ENCODE measurements at places on chromosomes 7 and 10.

DNA sequence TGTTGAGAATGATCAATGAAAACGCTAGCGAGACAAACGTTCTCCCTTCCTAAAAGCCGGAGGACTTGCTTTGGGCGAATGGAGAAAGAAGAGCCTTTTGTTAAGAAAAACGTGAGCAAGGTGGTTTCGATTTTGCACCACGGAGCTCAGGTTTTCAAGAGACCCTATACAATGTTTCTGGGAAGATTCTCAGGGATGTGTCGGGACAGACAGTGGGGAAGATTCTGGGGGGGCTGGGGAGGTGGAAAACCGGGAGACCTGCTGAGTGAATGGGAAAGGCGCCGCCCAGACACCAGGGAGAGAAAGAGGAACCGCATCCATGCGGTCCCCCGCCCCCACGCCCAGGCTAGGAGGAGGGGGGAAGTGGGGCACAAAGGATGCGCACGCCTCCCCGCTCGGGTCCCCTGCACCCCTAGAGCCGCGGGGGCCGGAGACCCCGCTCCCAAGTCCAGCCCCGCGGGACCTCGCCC, 745 bp downstream of the YWHAG start:
- peak overlapping the region; percentile 97 for H3K27ac ChIP-seq
- H3K27me3 ChIP-seq, result no peaks in the 10 kb centered on the region
- peaks cover 25% of the 10 kb centered on the region for H3K4me1 ChIP-seq
- peaks cover 10% of the 10 kb centered on the region for H3K36me3 ChIP-seq

GRCh38 chr10:3668276-3668965, 116.6 kb downstream of the KLF6 start:
- H3K4me1 ChIP-seq, result peaks cover 14% of the 10 kb centered on the region
- H3K36me3 ChIP-seq, result no peaks in the 10 kb centered on the region
- no peak for DNase-seq

GRCh38 chr10:113213035-113213434, 263.0 kb downstream of the TCF7L2 start:
- H3K36me3 ChIP-seq, result no peaks in the 10 kb centered on the region
- no peak overlapping the region for H3K4me3 ChIP-seq
- H3K4me1 ChIP-seq, result no peaks in the 10 kb centered on the region
- peaks cover 2% of the 10 kb centered on the region for H3K27me3 ChIP-seq

DNA sequence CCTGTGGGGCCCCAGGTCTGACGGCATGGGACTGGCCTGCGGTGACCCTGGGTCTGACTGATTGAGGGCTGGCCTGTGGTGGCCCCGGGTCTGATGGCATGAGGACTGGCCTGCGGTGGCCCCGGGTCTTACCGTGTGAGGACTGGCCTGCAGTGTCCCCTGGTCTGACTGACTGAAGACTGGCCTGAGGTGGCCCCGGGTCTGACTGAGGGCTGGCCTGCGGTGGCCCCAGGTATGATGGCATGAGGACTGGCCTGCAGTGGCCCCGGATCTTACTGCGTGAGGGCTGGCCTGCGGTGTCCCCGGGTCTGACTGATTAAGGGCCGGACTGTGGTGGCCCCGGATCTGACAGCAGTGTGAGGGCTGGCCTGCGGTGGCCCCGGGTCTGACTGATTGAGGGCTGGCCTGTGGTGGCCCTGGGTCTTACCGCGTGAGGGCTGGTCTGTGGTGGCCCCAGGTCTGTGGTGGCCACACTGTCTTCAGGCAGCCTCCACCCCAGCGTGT, 10.9 kb downstream of the JAKMIP3 start:
- no peak overlapping the region for H3K27ac ChIP-seq
- peaks cover 4% of the 10 kb centered on the region for H3K36me3 ChIP-seq
- no peaks in the 10 kb centered on the region for H3K4me1 ChIP-seq
- no peak overlapping the region for H3K4me3 ChIP-seq
- H3K27me3 ChIP-seq, result peaks cover 5% of the 10 kb centered on the region

DNA sequence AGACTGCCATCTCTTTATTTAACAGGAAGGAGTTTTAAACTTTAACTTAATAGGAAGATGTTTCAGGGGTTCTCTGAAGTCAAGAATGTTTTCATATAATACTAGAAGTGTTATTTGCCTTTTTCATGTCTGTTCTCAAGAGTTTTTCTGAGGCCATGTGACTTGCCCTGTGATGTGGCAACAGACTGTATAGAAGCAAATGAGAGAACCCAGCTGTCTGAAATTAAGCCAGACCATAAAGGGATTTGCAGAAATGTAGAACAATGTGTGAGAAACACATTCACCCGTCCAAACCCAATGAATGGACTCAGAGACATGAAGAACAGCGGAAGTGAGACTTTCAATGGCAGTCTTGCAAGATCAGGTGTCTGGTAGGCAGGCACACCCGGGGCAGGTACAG, 23.8 kb downstream of the MAPK8 start:
- H3K4me3 ChIP-seq, result no peak overlapping the region
- peaks cover 18% of the 10 kb centered on the region for H3K4me1 ChIP-seq
- no peak for DNase-seq
- H3K27me3 ChIP-seq, result no peaks in the 10 kb centered on the region
- peaks cover 36% of the 10 kb centered on the region for H3K36me3 ChIP-seq
- H3K27ac ChIP-seq, result no peak overlapping the region

GRCh38 chr7:121153995-121154394, 165.5 kb downstream of the CPED1 start:
- no peak for DNase-seq
- no peak overlapping the region for H3K27ac ChIP-seq
- no peaks in the 10 kb centered on the region for H3K27me3 ChIP-seq
- no peak overlapping the region for H3K4me3 ChIP-seq

- H3K4me1 ChIP-seq, result no peaks in the 10 kb centered on the region
- no peaks in the 10 kb centered on the region for H3K27me3 ChIP-seq
- no peak for DNase-seq
- H3K27ac ChIP-seq, result no peak overlapping the region
Measured at GRCh38 chr7:89028319-89028718, 232.8 kb upstream of the TEX47 start.

GRCh38 chr10:51654918-51655317, 44.5 kb downstream of the CSTF2T start:
- H3K36me3 ChIP-seq, result no peaks in the 10 kb centered on the region
- H3K27me3 ChIP-seq, result peaks cover 2% of the 10 kb centered on the region
- H3K4me3 ChIP-seq, result no peak overlapping the region
- no peaks in the 10 kb centered on the region for H3K4me1 ChIP-seq

DNA sequence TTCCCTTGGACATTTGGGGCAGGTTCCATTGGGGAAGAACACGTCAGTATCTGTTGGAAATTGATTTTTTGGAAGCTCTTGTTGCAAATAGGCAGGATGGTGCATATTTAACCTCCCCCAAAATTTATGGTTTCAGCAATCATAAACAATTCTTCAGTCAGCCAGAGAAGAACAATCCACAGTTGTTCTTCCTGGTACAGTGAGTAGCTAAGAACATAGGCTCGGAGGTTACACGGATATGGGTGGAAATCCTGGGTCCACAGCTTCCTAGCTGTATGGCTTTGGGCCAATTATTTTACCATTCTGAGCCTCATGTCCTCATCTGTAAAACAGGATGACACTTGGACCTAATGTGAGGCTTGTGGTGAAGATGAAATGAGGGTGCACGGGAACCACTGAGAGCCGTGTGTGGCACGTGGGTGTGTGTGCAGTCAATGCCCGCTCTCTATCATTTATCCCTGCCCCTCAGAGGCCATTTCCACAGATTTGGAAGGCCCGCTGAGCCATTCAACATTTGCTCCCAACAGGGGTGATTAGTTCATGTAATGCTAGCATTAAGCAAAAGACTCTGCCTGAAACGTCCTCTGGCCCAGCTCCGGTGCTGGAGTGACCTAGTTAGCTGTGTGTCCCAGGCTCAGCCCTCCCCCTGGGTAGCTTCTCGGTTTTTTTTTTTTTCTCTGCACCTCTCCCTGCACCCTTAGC, 9.7 kb downstream of the CAMK1D start:
- no peak overlapping the region for H3K4me3 ChIP-seq
- H3K36me3 ChIP-seq, result peaks cover 12% of the 10 kb centered on the region
- peaks cover 60% of the 10 kb centered on the region for H3K4me1 ChIP-seq

- no peaks in the 10 kb centered on the region for H3K36me3 ChIP-seq
- peaks cover 12% of the 10 kb centered on the region for H3K27me3 ChIP-seq
- H3K4me1 ChIP-seq, result no peaks in the 10 kb centered on the region
- no peak overlapping the region for H3K4me3 ChIP-seq
- DNase-seq, result no peak
Measured at GRCh38 chr10:132814469-132814856, 28.5 kb upstream of the NKX6-2 start.

- no peaks in the 10 kb centered on the region for H3K4me1 ChIP-seq
- peaks cover 8% of the 10 kb centered on the region for H3K27me3 ChIP-seq
- DNase-seq, result no peak
- no peaks in the 10 kb centered on the region for H3K36me3 ChIP-seq
- H3K4me3 ChIP-seq, result no peak overlapping the region
Measured at GRCh38 chr10:127962205-127962604, 55.3 kb downstream of the PTPRE start.

- H3K27me3 ChIP-seq, result no peaks in the 10 kb centered on the region
- no peak for DNase-seq
- no peak overlapping the region for H3K27ac ChIP-seq
- no peak overlapping the region for H3K4me3 ChIP-seq
- peaks cover 23% of the 10 kb centered on the region for H3K4me1 ChIP-seq
Measured at GRCh38 chr10:25698638-25699037, 235.4 kb upstream of the MYO3A start.

- no peaks in the 10 kb centered on the region for H3K27me3 ChIP-seq
- peaks cover 27% of the 10 kb centered on the region for H3K36me3 ChIP-seq
- no peak overlapping the region for H3K27ac ChIP-seq
- no peak for DNase-seq
- peaks cover 43% of the 10 kb centered on the region for H3K4me1 ChIP-seq
Measured at GRCh38 chr10:114508376-114508775, 104.1 kb upstream of the AFAP1L2 start.

- DNase-seq, result peak; percentile 84
- H3K27ac ChIP-seq, result peak within 1 kb of the TSS; percentile 99
- no peaks in the 10 kb centered on the region for H3K27me3 ChIP-seq
- peak within 1 kb of the TSS; percentile 96 for H3K4me3 ChIP-seq
- H3K4me1 ChIP-seq, result peaks cover 21% of the 10 kb centered on the region
Measured at GRCh38 chr10:68955832-68956532, at the start of gene DDX21. Gene DDX21, plus strand, starts transcription at chr10:68956170. Its CDS starts 56 bp downstream, at chr10:68956226.

DNA sequence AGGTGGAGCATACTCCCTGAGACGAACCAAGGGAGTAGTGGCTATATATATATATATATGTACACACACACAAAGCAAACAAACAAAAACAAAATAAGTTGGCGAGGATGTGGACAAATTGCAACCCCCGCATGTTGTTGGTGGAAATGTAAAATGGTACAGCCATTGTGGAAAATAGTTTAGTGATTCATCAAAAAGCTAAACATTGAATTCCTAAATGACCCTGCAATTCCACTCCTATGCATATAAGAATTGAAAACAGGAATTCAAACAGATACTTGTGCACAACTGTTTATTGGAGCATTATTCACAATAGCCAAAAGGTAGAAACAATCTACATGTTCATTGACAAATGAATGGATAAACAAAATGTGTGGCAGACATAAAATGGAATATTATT, 407.9 kb downstream of the KCNMA1 start:
- no peaks in the 10 kb centered on the region for H3K4me1 ChIP-seq
- H3K4me3 ChIP-seq, result no peak overlapping the region
- H3K27me3 ChIP-seq, result no peaks in the 10 kb centered on the region
- H3K27ac ChIP-seq, result no peak overlapping the region
- DNase-seq, result no peak

DNA sequence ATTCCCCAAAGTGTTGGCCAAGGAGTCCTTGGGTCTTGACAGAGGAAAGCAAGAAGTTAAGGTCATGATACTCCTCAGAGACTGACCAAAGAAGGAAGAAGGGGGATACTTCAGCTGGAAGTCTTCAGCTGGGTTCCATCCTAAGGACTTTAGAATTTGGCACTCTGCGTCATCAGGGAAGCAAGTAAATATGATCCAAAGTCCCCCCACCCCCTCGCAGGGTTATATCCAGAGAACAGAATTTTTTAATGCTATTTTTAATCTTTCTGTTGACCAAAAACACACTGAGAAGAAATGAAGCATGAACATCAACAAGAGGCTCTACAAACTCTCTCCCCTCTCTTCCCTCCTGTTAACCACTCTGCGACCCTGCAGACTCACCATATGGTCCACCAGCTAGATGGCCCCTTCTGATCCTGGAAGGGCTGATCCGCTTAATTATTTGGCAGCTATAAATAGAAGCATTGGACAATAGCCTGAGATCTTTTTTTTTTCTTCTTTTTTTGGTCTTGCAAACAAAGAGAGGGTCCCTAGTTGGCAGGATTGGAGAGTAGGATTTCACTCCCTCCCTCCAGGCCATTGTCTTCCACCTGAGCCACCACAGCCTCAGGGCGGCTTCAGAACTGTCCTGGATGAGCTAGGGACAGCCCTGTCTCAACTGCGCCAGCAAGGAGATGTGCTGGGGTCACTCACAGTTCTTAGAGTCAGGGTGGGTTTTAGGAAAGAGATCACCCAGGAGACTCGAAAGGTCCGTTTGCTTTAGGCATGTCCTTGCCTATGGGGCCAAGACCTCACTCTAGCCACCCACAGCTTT, 196.0 kb downstream of the KCNMA1 start:
- no peaks in the 10 kb centered on the region for H3K4me1 ChIP-seq
- DNase-seq, result no peak
- no peak overlapping the region for H3K27ac ChIP-seq
- H3K36me3 ChIP-seq, result no peaks in the 10 kb centered on the region
- H3K27me3 ChIP-seq, result no peaks in the 10 kb centered on the region

GRCh38 chr10:69527961-69528360, 45.3 kb downstream of the NEUROG3 start:
- no peak for DNase-seq
- peaks cover 8% of the 10 kb centered on the region for H3K27me3 ChIP-seq
- no peaks in the 10 kb centered on the region for H3K4me1 ChIP-seq
- no peaks in the 10 kb centered on the region for H3K36me3 ChIP-seq
- H3K27ac ChIP-seq, result no peak overlapping the region

GRCh38 chr7:31948029-31948428, 122.2 kb downstream of the PDE1C start:
- no peaks in the 10 kb centered on the region for H3K4me1 ChIP-seq
- DNase-seq, result no peak
- no peaks in the 10 kb centered on the region for H3K36me3 ChIP-seq
- no peak overlapping the region for H3K27ac ChIP-seq
- H3K4me3 ChIP-seq, result no peak overlapping the region

GRCh38 chr7:137342828-137343261, 688 bp downstream of the PTN start:
- peaks cover 2% of the 10 kb centered on the region for H3K4me1 ChIP-seq
- no peak overlapping the region for H3K4me3 ChIP-seq
- no peaks in the 10 kb centered on the region for H3K27me3 ChIP-seq
- no peak overlapping the region for H3K27ac ChIP-seq
- DNase-seq, result no peak

GRCh38 chr10:95312257-95312656, 21.5 kb upstream of the PDLIM1 start:
- H3K36me3 ChIP-seq, result no peaks in the 10 kb centered on the region
- H3K4me1 ChIP-seq, result peaks cover 20% of the 10 kb centered on the region
- DNase-seq, result no peak
- H3K4me3 ChIP-seq, result no peak overlapping the region
- H3K27me3 ChIP-seq, result peaks cover 2% of the 10 kb centered on the region
- H3K27ac ChIP-seq, result no peak overlapping the region

- no peak for DNase-seq
- H3K27ac ChIP-seq, result no peak overlapping the region
- H3K36me3 ChIP-seq, result no peaks in the 10 kb centered on the region
Measured at GRCh38 chr10:64116707-64117106, 595.5 kb downstream of the REEP3 start.
